ENCODE measurements at places on chromosomes 2 and 18.

- DNase-seq, result peak; percentile 57
These were observed 173.1 kb downstream of the SEPTIN10 start for GRCh38 chr2:109440499-109441156.

DNA sequence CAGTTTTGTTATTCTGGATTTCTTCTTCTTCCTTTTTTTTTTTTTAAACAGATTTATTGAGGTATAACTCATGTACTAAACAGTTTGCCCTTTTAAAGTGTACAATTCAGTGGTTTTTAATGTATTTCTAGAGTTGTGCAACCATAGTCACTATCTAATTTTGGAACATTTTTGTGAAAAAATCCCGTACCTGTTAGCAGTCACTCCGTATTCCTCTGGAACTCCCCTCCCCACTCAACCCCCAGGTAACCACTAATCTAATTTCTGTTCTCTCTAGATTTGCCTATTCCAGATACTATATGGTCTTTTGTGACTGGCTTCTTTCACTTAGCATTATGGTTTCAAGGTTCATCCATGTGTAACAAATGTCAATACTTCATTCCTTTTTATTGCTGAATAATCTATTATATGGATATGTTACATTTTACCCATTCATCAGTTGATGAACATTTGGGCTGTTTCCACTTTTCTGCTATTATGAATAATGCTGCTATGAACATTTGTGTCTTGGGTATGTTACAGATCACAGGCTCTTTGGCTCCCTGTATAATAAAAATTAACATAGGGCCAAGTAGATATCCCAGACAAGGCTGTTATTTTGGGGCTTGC, 21.9 kb downstream of the EHBP1 start:
- DNase-seq, result no peak

DNA sequence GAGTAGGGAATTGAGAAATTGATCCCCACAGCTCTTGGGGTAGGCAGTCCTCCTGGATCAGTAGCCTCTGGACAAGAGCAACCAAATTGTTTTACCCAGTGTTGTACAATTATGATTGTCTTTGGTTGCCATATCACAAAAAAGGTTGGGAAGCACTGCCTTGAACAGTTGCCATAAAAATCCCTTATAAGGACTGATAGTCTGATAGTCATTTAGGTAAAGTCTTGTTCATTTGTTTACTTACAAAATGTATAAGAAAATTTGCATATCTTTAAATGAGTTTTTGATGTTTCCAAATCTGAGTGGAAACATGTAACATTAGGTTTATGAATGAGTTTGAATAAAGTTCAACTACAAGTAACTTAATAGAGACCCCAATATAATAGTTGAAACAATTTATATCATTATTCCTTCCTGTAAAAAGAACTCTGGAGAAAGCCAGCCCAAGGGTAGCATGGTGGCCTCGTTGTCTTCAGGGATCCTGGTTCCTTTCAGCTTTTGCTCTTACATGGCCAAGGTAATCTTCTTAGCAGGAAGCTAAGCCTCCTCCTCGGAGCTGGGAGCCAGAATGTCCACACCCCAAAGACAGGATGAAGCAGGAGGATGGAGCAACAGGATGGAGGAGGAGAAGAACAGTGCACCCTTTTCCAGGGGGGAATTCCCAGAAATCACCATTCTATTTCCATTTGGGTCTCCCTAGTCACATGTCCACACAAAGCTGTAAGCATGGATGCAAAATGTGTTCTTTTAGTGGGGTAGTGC, 35.7 kb upstream of the NEMP2 start:
- no peak for DNase-seq

- DNase-seq, result no peak
These were observed 34.0 kb downstream of the LRRTM4 start for GRCh38 chr2:77488141-77488540.

DNA sequence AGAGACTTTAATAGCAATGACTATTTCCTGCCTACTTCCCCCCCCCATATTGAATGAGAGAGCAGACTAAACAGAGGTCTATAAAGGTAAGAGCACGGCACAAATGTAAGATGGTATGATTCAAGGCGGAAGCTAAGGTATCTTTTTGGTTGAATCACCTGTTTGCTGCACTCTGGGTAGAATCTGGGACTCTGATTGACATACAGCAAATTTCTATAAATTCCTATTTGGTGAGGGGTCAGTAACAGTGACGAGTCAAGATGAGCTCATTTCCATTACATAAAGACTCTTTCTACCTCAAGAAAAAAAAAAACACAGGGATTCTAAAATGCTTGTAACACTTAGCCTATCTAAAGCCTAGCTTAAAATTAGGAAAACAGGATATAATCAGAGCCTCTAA, 297.3 kb downstream of the TNS1 start:
- no peak for DNase-seq

DNA sequence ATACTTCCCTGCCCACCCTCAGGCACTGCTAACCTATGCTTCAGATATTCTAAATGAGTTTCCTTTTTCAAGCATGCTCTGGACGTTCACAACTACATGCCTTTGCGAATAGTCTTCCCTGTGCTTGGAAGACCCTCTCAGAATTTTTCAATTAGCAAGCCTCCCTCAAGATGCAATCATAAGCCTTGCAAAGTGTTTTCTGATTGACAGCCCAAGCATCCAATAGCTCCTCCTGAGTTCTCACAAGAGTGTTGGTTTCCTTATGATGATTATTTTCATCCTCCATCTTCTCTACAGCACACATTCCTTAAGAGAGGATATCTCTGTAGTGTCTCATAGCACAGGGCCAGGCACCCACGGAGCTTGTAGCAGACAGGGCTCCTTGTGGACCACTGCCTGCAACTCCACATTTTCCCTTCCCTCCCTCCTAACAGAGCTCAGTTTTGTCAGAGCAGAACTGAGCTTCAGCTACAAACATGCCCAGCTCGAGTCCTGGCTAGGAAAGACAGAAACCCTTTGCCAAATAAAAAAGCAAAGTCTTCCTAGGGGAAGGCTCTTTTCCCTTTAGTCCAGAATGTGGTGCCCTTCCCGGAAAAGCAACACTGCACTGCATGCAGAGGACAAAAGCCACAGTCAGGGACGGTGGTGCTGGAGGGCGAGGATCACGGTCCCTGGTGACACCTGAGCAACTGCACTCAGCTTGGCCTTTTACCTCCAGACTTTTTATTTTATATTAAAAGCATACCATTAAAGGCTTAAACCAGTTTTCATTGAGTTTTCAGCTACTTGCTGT, 819.8 kb upstream of the ID2 start:
- no peak for DNase-seq

DNA sequence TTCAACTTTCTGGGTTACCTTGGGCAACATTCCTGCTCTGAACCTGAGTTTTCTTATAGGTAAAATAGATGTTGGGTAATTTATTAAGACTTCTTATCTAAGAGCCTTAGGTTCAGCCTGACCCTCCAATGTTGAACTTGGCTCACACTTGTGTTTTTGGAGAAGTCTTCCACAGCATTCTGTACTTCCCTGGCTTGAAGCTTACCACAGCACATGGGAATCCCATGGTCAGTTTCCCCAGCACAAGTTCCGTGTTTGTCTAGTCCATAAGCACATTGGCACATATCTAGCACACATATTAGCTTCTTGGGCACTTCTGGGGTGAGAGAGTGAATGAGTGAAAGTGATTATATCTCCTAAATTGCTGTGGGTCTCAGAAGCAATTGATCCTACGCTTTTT, 782.5 kb upstream of the HS6ST1 start:
- no peak for DNase-seq

DNA sequence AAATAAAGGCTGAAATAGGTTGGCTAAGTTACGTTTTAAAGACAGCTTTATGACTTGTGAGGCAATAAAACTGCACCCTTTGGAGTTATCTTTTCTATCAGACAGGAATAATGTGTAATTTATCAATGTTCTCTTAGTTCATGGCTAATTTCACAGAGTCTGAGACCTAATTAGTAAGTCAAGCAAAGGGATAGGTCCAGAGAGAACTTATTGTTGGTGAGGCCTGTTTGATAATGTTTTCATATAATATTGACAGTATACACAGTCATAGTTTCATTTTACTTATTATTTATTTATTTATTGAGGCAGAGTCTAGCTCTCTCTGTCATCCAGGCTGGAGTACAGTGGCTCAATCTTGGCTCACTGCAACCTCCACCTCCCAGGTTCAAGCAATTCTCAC, 1.9 kb upstream of the IL36RN start:
- no peak for DNase-seq

Data from inflammatory macrophage (primary cell).